ENCODE measurements at places on chromosomes 5 and 9.

GRCh38 chr5:74497706-74498105 lies 142.8 kb downstream of the ENC1 start:
- no peak for DNase-seq

- no peak for DNase-seq
Observed at GRCh38 chr5:39570403-39571027, 145.7 kb upstream of the DAB2 start.

DNA sequence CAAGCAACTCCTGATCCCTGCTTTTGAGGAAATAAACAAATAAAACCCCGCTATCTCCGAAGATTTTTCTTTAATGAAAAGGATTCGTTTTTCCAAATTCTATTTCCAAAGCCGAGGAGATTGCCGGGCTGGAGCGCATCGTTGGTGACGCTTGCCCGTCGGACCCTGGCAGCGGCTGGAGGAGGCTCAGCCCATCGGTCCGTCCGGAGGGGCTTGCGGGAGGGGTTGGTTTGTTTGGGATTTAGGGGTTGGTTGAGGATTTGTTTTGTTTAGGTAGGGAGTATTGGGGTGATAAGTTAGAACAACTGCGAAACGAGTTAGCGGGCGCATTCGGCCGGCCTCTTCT lies 20.8 kb downstream of the URM1 start:
- no peak for DNase-seq

DNA sequence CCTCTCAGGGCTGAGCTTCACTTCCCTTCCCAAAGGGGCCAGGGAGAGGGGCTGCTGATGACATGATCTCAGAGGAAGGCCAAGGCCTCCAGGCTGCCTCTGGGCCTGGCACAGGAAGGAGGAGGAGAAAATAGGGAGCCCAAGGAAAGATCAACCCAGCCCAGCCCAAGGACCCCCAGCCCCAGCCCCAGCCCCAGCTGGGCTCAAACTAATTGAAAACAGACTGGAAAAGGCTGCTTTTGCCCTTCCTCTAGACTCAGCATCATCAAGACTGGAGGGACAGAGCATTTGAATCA lies 18.3 kb upstream of the KCNIP1 start:
- DNase-seq = no peak

- DNase-seq = peak; percentile 24
Observed at GRCh38 chr5:173789031-173789920, 98.9 kb upstream of the CPEB4 start.

DNA sequence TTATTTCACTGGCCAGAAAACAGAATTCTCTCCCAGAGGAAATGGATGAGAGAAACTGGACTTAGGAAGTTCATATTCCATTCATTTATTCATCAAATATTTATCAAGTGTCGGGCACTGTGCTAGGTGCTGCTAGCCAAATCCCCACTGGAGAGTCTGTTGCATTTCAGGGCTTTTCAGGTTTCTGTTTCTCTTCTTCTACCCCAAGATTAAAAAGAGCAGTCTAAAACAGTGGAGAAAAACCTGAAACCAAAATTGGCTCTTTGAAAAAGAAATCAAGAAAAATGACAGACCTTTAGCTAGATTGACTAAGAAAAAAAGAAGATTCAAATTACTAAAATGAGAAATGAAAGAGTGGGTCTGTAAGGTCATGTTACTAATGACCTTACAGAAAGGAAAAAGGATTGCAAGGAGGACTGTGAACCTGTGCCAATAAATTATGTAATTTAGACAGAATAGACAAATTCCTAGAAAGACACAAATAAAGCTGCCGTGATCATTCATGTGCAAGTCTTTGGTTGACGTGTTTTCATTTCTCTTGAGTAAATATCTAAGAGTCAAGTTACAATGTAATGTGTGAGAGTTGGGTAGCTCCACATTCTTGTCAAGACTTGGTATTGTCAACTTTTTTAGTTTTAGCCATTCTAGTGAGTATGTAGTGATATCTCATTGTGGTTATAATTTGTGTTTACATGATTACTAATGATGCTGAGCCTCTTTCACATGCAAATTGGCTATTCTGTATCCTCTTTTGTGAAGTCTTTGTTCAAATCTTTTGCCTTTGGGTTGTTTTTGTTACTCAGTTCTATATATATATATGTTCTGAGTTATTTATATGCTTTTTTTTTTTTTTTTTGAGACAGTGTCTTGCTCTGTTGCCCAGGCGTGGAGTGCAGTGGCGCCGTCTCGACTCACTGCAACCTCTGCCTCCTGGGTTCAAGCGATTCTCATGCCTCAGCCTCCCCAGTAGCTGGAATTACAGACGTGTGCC lies 23.7 kb downstream of the SNX30 start:
- no peak for DNase-seq

DNA sequence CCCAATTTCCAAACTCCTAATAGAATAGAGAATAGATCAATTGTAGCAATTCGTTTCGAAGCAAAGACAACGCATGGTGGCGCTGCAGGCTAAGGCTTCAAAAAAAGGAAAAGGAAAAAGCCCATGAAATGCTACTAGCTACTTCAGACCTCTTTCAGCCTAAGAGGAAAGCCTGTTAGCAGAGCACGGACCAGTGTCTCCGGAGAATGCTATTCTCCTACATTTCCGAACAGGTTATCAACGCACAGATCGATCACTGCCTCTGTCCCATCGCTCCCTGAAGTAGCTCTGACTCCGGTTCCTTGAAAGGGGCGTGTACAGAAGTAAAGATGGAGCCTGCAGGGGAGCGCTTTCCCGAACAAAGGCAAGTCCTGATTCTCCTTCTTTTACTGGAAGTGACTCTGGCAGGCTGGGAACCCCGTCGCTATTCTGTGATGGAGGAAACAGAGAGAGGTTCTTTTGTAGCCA lies at the start of gene PCDHB15:
Gene PCDHB15 (plus strand): TSS at position 146 of the 468 bp plus-strand sequence. CDS start 184 bp downstream, at position 330.
- DNase-seq = no peak

DNA sequence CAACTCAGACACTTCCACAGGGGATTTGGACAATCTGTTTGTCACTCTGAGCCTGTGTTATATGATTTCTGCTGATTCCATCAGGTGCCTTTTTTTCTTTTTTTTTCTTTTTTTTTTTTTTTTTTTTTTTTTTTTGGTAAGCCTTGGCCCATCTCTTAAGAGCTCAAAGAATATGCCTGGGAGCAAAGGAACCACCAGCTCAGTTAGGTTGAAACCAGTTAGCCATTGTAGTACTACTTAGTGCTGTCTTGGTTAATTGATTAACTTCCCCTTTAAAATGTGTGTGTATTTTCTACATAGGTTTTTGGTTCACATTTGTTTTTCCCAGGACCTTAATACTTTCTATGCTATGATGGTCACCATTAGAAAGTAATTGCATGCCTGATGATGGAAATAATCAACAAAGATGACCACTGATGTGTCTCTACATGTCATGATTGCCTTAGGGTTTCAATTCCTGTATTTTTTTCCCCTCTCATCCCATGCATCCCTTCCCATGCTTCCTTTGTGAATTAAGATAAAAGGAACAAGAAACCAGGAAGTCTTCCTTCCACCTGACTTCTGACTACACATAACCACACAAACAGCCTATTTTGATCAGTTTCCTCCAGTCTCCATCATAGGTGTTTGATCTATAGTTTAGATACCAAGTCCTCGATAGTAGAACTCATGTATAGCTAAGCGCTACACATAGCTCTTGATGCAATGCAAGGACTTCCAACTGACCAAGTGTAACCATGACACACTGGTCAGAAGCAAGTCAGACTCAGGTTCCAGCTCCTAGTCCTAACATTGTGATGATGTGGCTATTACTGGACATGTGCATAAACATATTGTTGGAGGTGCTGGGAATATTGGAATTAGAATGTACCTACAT lies 306.1 kb downstream of the EFNA5 start:
- no peak for DNase-seq

Measured in omental fat pad (tissue), 4 donors.